ENCODE measurements at places on chromosomes 5 and 9. TPM values are rescaled to one million over a fixed set of nuclear protein-coding genes. Genes with fewer than 3 reads are reported as not detected.

The PCDHGA6 gene
- 2.0 TPM for total RNA-seq

The HK3 gene
- 4.4 TPM for total RNA-seq

DNA sequence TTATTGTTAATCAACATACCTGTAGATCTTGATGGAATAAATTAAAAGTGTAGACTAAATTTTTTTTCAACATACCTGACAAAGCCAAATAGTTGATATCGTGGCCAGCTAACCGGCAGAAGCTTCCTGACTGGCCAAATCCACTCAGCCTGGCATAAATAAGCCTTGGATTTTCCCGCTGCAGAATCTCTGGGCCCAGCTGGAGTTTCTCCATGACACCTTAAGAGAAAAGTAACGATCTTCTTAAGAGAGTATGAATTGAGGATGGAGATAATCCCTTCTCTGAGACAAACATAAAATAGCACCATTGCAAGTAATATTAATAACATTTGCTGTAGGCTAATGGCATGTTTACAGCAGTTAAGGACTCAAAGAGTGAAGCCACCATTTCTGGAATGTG lies 2.2 kb downstream of the AMACR start:
- no peak for DNase-seq

- no peak for DNase-seq
These were observed 122.5 kb upstream of the RASGRF2 start for GRCh38 chr5:80837679-80838078.

DNA sequence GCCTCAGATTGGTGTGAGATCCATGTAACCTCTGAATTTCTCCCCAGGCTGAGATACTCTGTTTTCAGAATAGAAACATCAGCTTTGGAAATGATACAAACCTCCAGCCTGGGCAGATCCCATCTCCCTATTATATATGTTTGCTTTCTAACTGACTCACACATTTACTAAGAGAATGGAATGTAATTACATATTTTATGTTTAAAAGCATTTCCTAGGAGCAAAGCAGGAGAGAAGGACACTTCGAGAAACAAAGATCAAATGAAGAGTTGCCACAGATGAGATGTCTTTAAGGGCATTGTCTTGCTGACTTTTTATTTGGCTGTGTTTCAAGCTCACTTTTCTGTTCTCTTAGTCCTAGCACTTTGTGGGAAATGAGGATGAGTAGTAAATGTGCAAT lies 96.3 kb downstream of the CDH18 start:
- DNase-seq, result no peak

- no peak for DNase-seq
These were observed 85.2 kb downstream of the EHMT1 start for GRCh38 chr9:137703842-137704508.

GRCh38 chr9:130188860-130189481 lies 16.8 kb downstream of the NCS1 start:
- DNase-seq, result no peak

- DNase-seq, result no peak
These were observed at the start of gene ADAMTS12 for GRCh38 chr5:33891788-33892619. ADAMTS12 (minus strand) TSS chr5:33891990; CDS start chr5:33891856, 134 bp downstream.

GRCh38 chr5:71011194-71011792 lies 13.8 kb downstream of the NAIP start:
- peak; percentile 37 for DNase-seq

DNA sequence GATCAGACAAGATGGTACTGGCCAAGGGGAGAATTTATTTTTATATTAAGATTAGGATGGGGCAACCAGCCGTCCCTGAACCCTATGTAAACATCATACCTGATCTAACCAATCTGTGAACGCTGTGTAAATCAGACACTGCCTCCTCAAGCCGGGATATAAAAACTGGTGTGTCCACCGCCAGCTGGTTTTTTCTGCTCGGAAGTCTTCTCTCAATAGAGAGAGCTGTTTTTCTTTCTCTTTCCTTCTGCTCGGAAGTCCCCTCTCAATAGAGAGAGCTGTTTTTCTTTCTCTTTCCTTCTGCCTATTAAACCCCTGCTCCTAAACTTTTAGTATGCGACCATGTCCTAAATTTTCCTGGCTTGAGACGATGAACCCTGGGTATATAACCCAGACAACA lies 615.5 kb upstream of the NUDT12 start:
- DNase-seq, result no peak

DNA sequence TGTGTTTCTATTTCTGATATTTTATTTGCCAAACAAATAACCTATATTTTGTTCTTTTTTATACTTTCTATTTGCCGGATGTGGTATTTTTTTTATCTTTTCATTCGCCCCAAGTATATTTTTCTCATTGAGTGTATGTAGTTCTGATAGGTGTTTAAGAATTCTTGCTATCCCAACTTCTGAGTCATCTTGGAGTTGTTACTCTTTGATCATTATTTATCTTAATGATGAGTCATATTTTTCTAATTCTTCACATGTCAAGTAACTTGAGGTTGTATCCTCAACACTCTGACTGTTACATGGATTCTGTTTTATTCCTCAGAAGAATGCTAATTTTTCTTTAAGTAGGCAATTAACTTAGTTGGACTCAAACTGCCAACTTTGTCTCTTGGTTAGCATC lies 498.1 kb downstream of the TLE1 start:
- DNase-seq, result no peak

DNA sequence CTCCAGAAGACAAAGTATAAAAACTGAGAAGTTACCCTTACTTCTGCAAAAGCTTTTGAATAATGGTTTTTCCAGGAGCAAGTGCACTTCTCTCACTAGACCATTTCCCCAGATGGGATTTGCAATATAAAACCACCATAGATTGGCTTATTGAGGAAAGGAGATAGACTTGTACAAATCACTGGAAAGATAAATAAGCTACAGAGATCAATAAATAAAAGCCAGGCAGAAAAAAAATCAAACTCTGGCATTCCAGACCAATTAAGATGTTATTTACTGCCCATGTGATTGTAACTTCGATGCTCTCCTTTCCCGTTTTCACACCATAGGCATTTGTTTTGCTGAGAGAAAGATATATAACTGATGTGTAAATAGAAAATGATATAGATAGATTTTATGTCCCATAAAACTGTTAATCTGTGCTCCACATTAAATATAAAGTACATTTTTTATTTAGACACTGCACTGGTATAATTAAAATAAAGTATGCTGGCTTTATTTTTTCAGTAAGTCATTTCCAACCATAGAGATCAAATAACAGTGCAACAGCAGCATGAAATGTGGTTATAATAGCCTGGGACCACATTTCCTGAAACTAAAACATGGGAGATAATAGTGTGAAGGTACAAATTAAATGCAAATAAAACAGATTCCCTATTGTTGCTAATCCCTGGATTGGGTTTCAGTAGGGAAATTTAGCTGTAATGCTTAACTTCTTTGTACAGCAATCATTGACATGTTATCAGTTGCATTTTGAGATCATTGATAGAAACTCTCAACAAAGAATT lies 177.7 kb downstream of the NR2F1-AS1 start:
- DNase-seq, result no peak

- no peak for DNase-seq
These were observed 125.3 kb downstream of the ST8SIA4 start for GRCh38 chr5:100777680-100778300.
